Stomach (tissue), 19 donors: ENCODE measurements at places on chromosomes 4 and X. TPM values are rescaled to one million over a fixed set of nuclear protein-coding genes. Genes with fewer than 3 reads are reported as not detected.

The MEPE gene
- total RNA-seq = not detected

The GYG2 gene
- 6.2 TPM for total RNA-seq

The ART3 gene
- total RNA-seq = 0.55 TPM

The CHIC1 gene
- 2.3 TPM for total RNA-seq

The TRPC5OS gene
- not detected for total RNA-seq

The GPR50 gene
- not detected for total RNA-seq

The KIAA1210 gene
- total RNA-seq = not detected

The LRP2BP gene
- total RNA-seq = not detected

The DRD5 gene
- total RNA-seq = not detected

The BEND4 gene
- not detected for total RNA-seq

The SORBS2 gene
- 261 TPM for total RNA-seq

The HMX1 gene
- total RNA-seq = not detected

The PPP2R2C gene
- total RNA-seq = 1.4 TPM

The TRPC3 gene
- total RNA-seq = 3.7 TPM

The HTRA3 gene
- 26.8 TPM for total RNA-seq

The IBSP gene
- not detected for total RNA-seq

The DGAT2L6 gene
- total RNA-seq = not detected

The SAT1 gene
- 2,157 TPM for total RNA-seq

The LNX1 gene
- 11.6 TPM for total RNA-seq

The DCAF8L2 gene
- total RNA-seq = not detected

The SASH3 gene
- 10.7 TPM for total RNA-seq

The MAGEE2 gene
- total RNA-seq = not detected

The SYTL4 gene
- 12.5 TPM for total RNA-seq

The RAB28 gene
- total RNA-seq = 0.29 TPM

The SLC10A7 gene
- total RNA-seq = 1.8 TPM

The LAMP2 gene
- 2.6 TPM for total RNA-seq

The SH3TC1 gene
- 22.8 TPM for total RNA-seq

The C1QTNF7 gene
- total RNA-seq = 20.2 TPM

The SSX2 gene
- total RNA-seq = not detected

The GNL3L gene
- total RNA-seq = 60.7 TPM

The H2BW2 gene
- total RNA-seq = not detected

The ITIH6 gene
- total RNA-seq = not detected

The P2RY8 gene
- total RNA-seq = 1.9 TPM

The HMGB2 gene
- total RNA-seq = 37.3 TPM
